CD8-positive, alpha-beta memory T cell (primary cell): ENCODE measurements at places on chromosomes 3 and 15. TPM values are rescaled to one million over a fixed set of nuclear protein-coding genes. Genes with fewer than 3 reads are reported as not detected.
A peak's percentile ranks its signal among the peaks of the same experiment; 100 is the strongest.

MEIS2 gene
- total RNA-seq, result not detected

DNA sequence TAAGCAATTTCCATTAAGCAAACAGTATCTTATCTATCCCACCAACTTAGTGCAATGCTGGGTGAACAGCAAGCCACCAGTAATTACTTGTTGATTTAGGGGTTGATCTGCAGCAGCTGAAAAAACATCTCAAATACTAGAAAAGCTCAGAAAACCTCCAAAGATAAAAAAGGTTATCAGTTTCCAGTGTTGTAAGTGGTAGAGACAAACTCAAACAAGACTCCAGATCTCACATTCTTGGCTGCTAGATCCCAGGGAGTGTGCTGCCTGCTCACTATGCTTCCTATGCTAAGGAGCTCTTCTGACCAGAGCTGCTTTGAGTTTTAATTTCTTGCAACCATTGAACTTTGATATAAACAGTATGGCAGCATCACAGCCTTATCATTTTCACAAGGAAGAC lies 11.3 kb downstream of the B3GALNT1 start:
- no peak for DNase-seq

PTH1R gene
- total RNA-seq, result not detected

GRCh38 chr15:78830514-78831228 lies 19.4 kb upstream of the ADAMTS7 start:
- no peak for DNase-seq

DNA sequence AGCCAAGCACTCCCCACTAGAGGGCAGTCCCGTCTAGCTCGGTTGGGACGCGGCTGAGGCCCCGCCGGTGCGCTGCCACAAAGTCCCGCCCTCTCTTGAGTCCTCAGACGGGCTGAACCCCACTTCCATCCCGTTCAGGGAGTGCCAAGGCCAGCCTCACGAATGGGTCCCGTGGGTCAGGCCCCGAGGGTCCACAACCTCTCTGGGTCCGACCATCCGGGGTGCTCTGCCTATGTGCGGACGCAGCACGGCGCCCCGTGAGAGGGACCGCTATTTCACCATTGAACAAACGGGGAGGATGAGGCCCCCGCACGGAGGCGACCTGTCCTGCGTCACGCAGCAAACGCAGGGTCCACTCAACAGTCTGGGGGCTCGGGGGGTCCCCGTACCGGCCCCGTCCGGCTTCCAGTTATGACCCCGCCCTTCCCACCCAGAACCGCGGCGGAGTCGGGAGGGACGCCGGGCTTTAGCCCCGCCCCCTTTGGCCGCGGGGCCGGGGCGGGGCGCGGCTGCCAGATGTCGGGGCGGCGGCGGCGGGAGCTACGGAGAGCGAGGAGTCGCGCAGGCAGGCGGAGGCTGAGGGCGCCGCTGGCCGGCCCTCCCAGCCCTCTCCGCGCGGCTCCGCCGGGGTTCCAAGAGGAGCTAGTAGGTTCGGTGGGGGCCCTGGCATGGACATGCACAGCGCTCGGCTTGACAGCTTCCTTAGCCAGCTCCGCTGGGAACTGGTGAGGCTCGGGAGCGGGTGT lies at the start of gene INKA1:
Gene INKA1, plus strand, starts transcription at position 543 of the 746 bp plus-strand sequence. Its CDS starts 132 bp downstream, at position 675.
- DNase-seq, result peak; percentile 83

CDCP1 gene
- total RNA-seq, result 0.96 TPM

DNA sequence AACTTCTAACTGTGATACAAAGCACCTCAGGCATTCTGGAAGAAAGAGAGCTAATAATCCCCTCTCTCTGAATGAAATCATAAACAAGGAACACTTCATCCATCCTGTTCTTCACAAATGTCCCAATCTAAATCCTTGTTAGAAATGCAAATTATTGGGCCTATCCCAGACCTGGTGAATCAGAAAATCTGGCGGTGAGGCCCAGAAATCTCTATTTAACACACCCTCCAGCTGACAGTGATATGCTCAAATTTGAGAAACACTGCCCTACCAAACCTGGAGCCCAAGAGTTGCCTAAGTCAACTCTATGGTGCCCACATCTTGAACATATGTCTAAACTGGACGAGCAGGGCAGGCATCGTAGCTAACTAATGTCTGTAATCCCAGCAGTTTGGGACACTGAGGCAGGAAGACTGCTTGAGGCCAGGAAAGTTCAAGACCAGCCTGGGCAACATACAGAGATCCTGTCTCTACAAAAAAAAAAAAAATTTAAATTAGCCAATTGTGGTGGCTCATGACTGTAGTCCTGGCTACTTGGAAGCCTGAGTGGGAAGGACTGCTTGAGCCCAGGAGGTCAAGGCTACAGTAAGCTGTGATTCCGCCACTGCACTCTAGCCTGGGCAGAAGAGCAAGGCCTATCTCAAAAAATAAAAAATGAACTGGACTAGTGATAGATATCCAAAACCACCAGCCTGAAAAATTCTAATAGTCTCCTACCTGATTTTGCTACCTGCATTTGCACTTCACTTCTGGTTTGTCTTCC lies 23.1 kb downstream of the SCAP start:
- DNase-seq, result no peak

DNA sequence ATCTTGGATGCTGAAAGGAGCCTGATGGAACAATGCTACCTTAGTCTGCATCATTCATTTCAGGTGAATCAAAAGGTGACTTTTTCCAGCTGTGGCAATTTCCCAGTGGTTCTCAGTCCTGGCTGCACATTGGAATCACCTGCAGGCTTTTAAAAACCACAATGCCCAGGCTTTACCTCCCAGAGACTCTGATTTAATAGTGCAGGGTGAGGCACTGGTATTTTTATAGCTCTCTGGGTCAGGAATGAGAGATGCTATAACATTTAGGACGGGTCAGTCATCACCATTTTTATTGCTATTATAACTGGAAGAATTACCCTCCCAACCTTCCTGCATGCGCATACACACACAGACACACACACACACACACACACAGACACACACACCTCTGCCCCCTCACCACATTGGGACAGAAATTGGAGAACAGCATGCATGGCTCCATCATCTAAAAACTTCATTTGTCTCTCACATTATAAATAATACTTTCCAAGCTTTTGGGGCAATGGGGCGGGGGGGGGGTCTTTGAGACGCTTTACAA lies 41.1 kb downstream of the LARP6 start:
- DNase-seq, result no peak

GP9 gene
- not detected for total RNA-seq

DNA sequence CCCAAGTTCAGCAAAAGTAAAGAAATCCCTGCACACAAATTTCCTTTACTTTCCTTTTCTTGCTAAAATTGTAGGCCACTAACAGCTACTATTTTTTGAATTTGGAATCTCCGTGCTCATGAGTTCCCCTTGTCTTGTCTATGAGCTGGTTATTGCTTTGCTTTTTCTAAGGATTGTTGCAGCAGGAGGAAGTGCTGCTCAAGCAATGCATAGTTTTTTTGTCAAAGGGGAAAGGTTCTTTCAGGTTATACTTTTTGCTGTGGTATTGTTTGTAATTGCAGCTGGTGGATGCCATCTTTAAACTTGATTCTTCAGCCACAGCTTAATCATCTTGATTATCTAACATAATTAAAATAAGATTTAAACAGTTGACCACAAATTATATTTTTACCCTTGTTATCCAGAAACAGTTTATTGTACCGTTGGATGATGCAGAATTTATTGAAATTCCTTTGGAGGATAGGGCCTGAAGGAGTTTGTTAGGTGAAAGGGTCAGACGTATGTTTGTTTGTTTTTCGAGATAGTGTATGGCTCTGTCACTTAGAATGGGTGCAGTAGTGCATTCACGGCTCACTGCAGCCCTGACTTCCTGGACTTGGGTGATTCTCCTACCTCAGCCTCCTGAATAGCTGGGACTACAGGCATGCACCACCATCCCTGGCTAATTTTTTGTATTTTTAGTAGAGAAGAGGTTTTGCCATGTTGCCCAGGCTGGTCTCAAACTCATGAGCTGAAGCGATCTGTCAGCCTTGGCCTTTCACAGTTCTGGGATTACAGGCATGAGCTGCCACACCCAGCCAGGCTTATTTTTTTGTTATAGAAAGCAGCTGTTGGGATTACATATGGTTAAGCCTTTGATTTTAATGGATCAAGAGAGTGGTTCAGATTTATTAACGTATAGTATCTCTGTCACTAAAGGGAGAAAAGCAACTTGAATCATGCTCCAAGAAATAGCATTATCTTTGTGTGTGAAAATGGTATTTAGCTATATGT lies 11.7 kb downstream of the MGA start:
- no peak for DNase-seq

DNA sequence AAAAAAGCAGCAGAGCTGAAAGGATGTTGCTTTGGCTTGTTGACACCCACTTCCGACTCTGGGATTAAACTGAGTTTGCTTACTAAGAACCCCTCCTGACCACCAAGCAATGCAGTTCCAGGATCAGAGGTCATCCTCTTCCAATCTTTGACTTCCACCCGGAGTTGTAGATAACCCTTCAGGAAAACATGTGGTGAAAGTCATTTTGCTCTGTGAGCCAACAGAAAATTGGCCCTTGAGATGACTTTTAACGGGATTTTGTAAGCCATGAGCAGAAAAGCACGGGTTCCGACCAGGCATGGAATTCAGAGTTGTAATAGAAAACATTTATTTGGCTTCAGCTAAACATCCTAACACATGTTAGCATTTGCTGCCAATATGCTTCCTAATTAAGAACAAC lies 171.6 kb upstream of the NR2F2 start:
- DNase-seq, result no peak

GRCh38 chr3:189664311-189664710 lies 33.1 kb downstream of the TP63 start:
- DNase-seq, result no peak

GRCh38 chr15:49168016-49168415 lies 2.0 kb upstream of the GALK2 start:
- no peak for DNase-seq

- no peak for DNase-seq
These were observed 235.3 kb downstream of the KCNMB2 start for GRCh38 chr3:178771511-178771910.

GRCh38 chr15:47812470-47812999 lies 95.2 kb downstream of the SEMA6D start:
- DNase-seq, result no peak

- DNase-seq, result no peak
These were observed 4.7 kb downstream of the RBMS3 start for GRCh38 chr3:29285471-29286071.

DNA sequence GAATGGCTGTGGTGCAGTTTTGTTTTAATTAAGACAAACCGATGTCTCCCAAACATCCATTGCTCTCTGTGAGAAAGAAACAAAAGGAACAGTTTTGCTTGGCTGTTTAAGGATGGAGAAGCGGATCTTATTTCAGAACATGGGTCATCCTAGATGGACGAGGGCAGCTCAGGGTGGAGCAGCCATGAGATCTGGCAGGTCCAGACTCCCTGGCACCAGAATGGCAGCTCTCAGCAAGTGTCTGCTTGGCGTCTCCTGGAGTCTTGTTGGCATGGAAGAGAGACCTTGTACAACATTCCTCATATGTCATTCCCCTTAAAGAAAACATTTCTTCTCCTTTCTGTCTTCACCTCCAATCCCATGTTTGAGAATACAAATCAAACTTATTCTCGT lies 93.8 kb downstream of the ADAMTSL3 start:
- no peak for DNase-seq

ZNF80 gene
- 2.3 TPM for total RNA-seq

GRCh38 chr3:114299421-114299820 lies 5.6 kb downstream of the TIGIT start:
- peak; percentile 21 for DNase-seq

DNA sequence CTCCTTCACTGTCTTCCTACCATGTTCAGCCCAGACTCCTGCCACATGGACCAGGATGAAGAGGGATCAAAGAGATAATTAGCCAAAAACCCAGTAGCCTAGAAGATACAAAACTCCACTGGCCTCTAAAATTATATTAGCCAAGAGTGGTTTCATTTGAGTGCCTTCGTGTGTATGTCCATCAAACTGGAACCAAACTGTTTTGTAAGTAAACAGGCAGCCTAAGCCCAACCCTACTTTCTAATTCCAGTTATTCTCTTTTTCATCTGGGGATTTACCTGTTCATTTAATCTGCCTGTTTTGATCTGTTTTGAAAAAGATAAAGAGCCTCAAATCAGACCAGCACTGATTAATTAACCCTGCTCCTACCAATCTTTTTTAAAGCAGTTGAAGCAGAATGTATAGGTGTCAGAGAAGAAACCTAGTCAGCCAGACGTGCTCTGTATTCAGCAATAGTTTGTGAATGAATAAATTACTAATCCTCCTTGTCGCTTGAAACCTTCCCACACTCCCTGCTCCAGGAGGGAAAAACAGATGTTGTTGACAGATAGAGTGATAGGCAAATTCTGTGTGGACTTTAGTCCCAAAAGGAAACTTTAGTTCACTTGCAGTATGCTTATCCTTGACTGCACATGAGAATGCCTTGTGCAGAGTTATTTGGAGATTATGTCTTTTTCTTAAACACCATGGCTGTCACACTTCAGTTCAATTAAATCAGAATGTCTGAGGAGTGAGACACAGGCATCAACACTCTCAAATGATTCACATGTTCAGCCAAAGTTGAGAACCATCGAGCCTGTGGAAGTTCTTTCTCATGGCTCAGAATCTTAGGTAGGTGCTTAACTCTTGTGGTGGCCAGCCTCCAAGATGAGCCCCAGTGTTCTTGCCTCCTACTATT lies 55.5 kb upstream of the ZBED2 start:
- no peak for DNase-seq

- no peak for DNase-seq
These were observed 53.0 kb upstream of the SNRPA1 start for GRCh38 chr15:101348015-101348414.

DNA sequence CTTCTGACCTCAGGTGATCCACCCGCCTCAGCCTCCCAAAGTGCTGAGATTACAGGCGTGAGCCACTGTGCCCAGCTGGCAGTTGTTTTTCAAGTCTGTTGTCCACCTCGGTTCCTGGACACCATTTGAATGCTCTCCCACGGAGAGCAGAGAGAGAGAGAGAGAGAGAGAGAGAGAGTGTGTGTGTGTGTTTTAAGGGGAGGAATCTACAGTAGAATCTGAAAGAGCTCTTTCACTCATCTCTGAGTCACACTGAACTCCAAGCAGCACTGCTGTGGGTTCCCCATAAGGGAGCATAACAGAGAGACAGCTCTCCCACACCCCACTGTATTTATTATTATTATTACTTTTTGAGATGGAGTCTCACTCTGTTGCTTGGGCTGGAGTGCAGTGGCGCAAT lies 156.6 kb downstream of the RPLP1 start:
- DNase-seq, result no peak

- DNase-seq, result no peak
These were observed 341.4 kb downstream of the CNTN3 start for GRCh38 chr3:74273091-74273490.

DNA sequence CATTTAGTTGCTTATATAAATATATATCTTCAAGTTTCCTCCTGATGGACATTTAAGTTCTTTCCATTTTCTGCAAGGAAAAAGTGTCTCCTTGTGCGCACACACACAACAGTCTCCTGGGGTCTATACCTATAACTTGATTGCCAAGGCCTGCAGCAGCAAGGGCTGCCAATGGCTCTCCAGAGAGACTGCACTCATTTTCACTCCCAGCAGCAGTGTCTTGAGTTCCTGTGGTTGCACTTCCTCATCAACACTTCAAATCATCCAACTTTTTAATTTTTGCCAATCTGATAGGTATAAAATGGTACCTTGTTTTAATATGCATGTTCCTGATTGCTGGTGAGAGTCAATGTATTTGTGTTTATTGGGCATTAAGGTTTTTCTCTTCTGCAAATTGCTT lies 23.1 kb downstream of the TNFAIP8L3 start:
- DNase-seq, result no peak
